ENCODE measurements at places on chromosomes 16 and 17. TPM values are rescaled to one million over a fixed set of nuclear protein-coding genes. Genes with fewer than 3 reads are reported as not detected.

The COIL gene
- 8.3 TPM for total RNA-seq

The ZSCAN10 gene
- not detected for total RNA-seq

The GAST gene
- not detected for total RNA-seq

The CDT1 gene
- total RNA-seq = 1.5 TPM

The PLA2G10 gene
- not detected for total RNA-seq

Measured in bronchial smooth muscle cell (primary cell).